ENCODE measurements at places on chromosomes 4 and X.

GRCh38 chr4:1983846-1984405, 24.8 kb downstream of the NELFA start:
- H3K4me3 ChIP-seq, result no peak overlapping the region
- H3K27me3 ChIP-seq, result no peaks in the 10 kb centered on the region
- H3K36me3 ChIP-seq, result peaks cover 90% of the 10 kb centered on the region
- no peaks in the 10 kb centered on the region for H3K4me1 ChIP-seq

- no peak overlapping the region for H3K27ac ChIP-seq
- DNase-seq, result no peak
- H3K4me1 ChIP-seq, result no peaks in the 10 kb centered on the region
- no peaks in the 10 kb centered on the region for H3K27me3 ChIP-seq
Measured at GRCh38 chr4:54368281-54369265, 139.5 kb downstream of the PDGFRA start.

DNA sequence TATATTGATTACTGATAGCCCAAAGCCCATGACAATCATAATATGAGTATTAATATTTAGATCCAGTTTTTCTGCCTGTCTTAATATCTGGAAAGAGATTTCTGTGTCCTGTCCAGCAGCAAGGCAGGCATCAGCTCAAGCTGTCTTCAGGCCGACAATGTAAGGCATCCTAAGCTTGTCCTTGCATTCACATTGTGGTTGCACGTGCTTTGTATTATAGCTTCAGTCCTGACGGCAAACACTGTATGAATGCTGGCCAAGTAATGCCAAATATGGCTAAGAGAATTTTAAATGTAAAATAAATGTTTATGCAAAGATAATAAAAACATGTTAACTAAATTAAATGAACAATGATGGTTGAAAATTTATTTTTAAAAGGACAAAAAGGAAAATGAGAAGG, 255.7 kb upstream of the RPS6KA3 start:
- no peak for DNase-seq
- H3K36me3 ChIP-seq, result no peaks in the 10 kb centered on the region
- H3K4me1 ChIP-seq, result no peaks in the 10 kb centered on the region
- H3K4me3 ChIP-seq, result no peak overlapping the region
- H3K27me3 ChIP-seq, result no peaks in the 10 kb centered on the region
- no peak overlapping the region for H3K27ac ChIP-seq

- DNase-seq, result no peak
- H3K4me3 ChIP-seq, result no peak overlapping the region
- no peaks in the 10 kb centered on the region for H3K36me3 ChIP-seq
- no peaks in the 10 kb centered on the region for H3K4me1 ChIP-seq
Measured at GRCh38 chr4:5814421-5814820, 78.5 kb downstream of the CRMP1 start.

DNA sequence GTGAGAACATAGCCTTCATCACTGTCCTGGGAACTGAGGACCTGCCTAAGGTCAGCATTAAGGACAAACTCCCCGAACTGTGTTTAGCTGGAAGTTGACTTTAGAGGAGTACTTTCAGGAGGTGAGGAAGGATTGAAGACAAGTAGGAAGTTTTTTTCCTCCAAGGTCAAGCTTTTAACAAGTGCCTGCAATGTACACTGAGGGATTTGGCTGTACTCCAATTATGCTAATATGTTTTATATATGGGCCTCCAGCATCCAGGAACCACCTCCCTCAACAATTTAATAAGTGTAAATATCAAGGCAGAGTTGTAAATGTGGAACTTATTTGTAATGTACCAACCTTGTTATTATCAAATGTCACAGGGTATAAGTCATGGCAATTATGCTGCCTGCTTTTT, 726.2 kb downstream of the RPA4 start:
- H3K27me3 ChIP-seq, result no peaks in the 10 kb centered on the region
- no peaks in the 10 kb centered on the region for H3K4me1 ChIP-seq
- H3K36me3 ChIP-seq, result no peaks in the 10 kb centered on the region
- H3K27ac ChIP-seq, result no peak overlapping the region
- no peak for DNase-seq

DNA sequence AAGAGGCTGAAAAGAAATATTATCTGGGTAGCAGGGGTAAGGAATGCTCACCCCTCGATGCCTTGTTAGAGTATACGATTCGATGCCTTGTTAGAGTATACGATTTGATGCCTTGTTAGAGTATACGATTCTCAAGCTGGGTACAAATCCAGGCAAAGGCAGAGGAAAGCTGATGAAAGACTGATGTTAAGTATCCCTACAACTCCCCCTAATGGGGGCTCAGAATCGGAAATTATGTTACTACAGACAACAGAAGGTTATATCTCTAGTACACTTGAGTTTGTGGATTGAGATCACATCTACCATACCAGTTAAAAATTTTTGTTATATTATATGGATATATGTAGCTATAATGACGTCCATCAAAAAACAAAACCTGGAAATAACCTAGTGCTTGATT, 4.8 kb downstream of the LRRC66 start:
- H3K36me3 ChIP-seq, result no peaks in the 10 kb centered on the region
- H3K27me3 ChIP-seq, result no peaks in the 10 kb centered on the region
- no peaks in the 10 kb centered on the region for H3K4me1 ChIP-seq
- no peak overlapping the region for H3K4me3 ChIP-seq
- no peak for DNase-seq

DNA sequence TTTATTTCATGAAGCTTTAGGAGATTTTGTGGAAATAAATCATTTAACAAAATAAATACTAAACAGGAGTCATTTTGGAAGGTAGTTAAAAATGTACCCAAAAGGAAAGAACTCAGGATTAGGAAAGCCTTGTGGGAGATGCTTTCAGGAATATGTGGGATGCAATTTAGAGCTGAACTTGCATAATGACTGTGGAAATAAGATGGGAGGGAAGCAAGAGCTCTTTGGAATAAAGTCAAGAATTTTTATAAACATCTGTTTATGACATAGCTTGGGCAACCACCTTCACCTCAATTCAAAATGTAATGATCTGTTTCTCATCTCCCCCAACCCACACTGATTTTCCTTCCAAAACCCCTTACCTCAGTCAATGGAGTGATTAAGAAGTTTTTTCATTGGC, 623.8 kb downstream of the FAT4 start:
- H3K4me1 ChIP-seq, result no peaks in the 10 kb centered on the region
- no peak overlapping the region for H3K4me3 ChIP-seq
- no peaks in the 10 kb centered on the region for H3K36me3 ChIP-seq
- H3K27me3 ChIP-seq, result no peaks in the 10 kb centered on the region
- H3K27ac ChIP-seq, result no peak overlapping the region
- DNase-seq, result no peak

DNA sequence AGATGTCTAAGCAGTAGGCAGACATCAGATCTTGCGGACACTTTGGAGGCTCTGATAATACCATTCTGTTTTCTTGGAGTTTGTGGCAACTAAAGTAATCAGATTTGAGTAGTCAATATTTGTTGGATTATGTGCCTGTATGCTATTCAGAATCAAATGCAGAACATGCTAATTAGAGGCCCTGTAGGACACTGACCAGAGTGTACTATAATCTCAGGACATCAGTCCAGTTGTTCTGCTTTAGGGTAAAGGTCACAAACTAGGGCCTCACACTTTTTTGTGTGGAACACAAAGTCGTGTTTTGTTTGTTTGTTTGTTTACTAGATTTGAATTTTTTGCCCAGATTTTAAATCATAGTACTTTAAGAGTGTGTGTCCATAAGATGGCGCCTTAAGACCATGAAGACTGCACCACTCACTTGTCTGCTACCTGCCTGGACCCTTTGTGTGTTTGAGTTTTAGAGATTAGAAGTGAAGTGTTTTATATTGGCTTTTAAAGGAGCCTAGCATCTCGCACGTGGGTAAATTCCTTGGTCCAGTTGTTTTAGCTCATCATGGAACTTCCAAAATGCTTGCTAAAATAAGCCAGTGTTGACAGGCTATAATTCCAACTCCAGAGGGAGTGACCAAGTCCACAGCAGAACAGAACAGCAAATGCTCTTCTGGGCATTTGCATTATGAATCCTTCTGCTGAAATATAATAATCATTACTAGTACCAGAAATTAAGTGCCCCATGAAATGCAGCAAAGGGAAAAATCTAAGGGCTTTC, 34.7 kb downstream of the IL13RA1 start:
- no peak overlapping the region for H3K27ac ChIP-seq
- H3K4me1 ChIP-seq, result no peaks in the 10 kb centered on the region
- DNase-seq, result no peak
- no peak overlapping the region for H3K4me3 ChIP-seq
- no peaks in the 10 kb centered on the region for H3K36me3 ChIP-seq

DNA sequence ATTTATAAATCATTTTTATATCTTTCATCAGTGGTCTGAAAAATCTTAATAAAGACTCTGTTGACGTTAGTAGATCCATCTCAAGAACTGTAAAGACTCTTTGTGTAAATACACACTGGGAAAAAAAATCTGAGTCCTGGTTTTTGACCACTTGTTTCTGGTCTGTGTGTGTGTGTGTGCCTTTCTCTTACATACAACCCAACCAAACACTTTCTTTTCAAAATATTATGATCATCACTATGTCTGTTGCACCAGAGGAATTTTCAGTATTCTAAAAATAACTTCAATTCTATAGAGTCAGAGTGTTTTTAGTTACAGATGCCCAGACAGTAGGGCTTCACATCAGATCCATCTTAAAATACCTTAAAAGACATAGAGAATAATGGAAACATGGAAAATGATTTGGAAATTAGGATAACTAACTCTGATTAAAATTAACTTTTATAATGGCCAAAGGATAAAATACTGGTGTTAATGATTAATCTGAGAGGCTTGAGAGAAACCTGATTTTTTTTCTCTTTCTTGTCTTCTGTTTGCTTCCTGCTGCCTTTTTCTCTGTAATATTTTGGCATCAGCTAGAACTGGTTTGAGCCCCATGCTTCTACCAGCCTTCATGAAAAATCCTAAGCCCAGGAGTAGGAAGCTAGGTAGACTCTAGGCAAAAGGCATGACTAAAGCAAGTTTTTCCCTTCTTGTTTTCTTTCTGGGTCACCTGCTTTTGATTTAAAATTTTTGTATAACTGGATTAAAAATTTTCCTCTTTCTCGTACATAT, 99.7 kb downstream of the ATXN3L start:
- no peaks in the 10 kb centered on the region for H3K27me3 ChIP-seq
- no peak overlapping the region for H3K4me3 ChIP-seq
- no peaks in the 10 kb centered on the region for H3K36me3 ChIP-seq
- H3K4me1 ChIP-seq, result no peaks in the 10 kb centered on the region
- H3K27ac ChIP-seq, result no peak overlapping the region

DNA sequence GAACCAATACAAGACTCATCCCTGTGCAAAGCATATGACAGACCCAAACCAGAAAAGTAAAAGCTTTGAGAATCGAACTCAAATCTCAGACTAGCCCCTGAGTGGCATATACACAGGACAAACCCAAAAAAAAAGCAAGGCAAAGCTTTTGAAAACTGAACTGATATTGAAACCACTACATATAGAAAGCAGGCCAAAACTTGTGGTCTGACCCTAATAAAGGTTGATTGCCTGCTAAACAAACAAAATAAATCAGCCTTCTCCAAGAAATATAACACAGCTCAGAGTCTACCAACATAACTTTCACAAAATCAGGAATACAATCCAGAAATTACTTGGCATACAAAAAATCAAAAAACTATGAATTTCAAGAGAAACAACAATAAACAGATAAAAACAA, 40.3 kb downstream of the LRBA start:
- H3K4me3 ChIP-seq, result no peak overlapping the region
- no peak for DNase-seq
- no peaks in the 10 kb centered on the region for H3K27me3 ChIP-seq
- peaks cover 3% of the 10 kb centered on the region for H3K4me1 ChIP-seq
- H3K27ac ChIP-seq, result no peak overlapping the region

- no peaks in the 10 kb centered on the region for H3K4me1 ChIP-seq
- no peak for DNase-seq
- H3K36me3 ChIP-seq, result no peaks in the 10 kb centered on the region
- no peak overlapping the region for H3K4me3 ChIP-seq
- H3K27ac ChIP-seq, result no peak overlapping the region
Measured at GRCh38 chrX:889966-890651, 259.5 kb downstream of the SHOX start.

DNA sequence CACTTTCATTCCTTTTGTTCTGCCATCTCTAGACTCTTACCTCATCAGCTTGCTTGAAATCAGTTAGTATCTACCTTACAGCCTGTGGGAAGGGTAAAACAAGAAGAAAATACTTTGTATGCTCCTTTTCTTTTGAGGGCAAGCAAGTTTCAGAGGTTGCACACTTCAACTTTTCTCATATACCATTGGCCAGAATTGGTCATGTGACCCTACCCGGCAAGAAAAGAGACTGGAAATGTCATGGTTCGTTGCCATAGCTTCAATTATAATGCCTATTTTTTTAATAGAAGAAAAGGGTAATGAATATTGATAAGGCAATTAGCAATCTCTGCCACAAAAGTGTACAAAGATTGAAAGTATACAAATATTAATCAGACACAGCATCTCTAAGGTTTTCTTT, 346.7 kb upstream of the TACR3 start:
- H3K4me1 ChIP-seq, result no peaks in the 10 kb centered on the region
- no peak overlapping the region for H3K27ac ChIP-seq
- H3K36me3 ChIP-seq, result no peaks in the 10 kb centered on the region
- DNase-seq, result no peak
- H3K27me3 ChIP-seq, result no peaks in the 10 kb centered on the region

DNA sequence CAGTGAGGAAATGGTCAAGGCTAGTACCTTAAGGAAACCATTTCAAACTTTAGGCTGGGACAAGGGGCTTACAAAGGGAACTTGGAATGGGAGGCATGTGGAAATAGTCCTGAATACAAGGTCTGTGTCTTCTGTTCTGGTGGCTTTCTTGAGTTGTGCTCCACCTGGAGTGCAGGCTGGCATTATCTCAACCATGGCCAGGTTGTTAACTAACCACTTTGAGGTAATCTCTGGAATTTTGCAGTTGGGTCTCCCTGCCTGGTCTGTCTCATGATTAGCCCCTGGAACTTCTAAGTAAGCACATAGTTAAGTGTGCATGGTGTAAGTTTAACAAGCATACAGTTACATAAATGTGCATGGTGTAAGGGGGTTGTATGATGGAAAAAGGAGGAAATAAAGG, 77.5 kb downstream of the PCDH18 start:
- no peaks in the 10 kb centered on the region for H3K27me3 ChIP-seq
- H3K4me1 ChIP-seq, result no peaks in the 10 kb centered on the region
- DNase-seq, result no peak
- no peak overlapping the region for H3K27ac ChIP-seq
- no peak overlapping the region for H3K4me3 ChIP-seq
- H3K36me3 ChIP-seq, result no peaks in the 10 kb centered on the region

DNA sequence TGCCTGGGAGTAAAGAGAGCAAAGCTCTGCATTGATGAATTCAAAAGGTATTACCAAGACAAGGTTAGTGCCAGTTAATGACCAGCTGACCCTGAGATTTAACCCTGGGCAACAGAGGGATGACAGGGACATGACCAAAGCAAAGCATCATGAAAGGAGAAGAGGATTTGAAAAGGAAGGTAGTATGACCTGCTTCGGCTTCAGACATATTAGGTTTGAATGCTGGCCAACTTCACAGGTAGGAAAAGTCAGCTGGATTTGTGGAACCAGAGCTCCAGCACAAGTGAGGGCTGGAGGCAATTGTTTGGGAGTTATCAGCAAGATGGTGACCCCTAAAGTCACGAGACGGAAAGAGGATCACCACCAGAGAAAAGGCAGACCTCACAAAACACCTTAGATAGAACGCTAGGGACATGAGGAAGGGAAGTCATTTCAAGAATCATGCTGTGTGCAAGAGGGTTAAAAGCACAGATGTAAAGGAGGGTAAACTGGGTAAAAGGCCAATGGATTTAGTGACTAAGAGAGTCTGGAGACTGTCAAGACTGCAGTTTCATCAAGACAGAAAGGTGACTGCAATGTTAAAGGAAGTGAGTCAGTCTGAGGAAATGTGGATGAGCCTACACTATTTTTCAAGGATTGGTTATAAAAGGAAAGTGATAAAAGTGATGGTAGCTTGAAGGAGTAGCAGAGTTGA, 45.6 kb downstream of the SH3RF1 start:
- no peaks in the 10 kb centered on the region for H3K36me3 ChIP-seq
- H3K4me3 ChIP-seq, result no peak overlapping the region
- DNase-seq, result no peak
- H3K27me3 ChIP-seq, result no peaks in the 10 kb centered on the region
- H3K4me1 ChIP-seq, result no peaks in the 10 kb centered on the region

Data from effector memory CD4-positive, alpha-beta T cell (primary cell).